ENCODE measurements at places on chromosomes 3 and 15.

DNA sequence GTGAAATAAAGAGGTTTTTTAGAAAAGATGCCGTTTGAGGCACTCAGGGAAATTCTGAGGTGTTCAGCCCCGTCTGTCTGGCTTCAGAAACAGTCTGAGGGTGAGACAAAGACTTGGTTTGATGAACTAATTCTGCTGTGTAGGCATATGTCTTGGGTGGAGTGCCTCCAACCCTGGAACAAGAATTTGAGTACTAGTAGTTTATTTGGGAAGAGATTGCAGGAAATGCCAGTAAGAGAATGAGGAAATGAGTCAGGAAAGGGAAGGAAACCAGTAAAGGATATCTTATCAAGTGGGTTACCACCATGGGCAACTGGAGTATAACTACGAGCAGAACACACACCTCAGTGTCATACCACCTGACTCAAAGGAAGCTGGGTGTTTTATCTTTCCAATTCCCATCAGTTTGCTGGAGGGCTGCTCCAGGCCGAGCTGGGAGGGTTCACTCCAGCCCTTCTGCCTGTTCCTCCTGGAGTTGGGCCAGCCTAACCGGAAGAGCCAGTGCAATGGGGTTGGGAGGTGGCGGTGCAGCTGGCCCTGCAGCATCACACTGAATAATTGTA, 75.3 kb downstream of the TGFBR2 start:
- no peak for DNase-seq

DNA sequence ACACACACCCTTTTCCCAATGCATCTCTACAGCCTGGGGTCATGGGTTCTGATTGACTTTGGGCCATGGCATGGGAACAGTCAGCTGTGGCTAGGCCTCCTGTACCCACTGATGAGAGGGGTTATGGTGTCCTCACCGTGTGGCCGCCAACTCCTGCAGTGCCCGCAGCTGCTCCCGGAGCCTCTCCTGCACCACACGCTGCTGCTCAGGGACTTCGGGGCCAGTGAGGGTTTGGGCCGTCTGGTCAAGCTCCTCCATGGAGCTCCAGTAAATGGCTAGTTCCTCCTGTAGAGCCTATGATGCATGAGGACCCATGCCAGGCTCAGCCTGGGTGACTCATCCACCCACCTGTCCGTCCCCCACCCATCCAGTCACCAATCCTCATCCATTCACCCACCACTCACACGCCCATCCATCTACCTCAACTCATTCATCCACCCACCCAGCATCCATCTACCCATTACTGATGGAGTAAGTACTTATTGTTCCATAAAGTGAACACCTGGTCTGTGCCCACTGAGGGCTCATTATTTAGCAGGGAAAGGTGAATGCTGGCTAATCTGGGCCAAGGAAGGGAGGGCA, 21.6 kb downstream of the SPTBN5 start:
- DNase-seq = no peak

DNA sequence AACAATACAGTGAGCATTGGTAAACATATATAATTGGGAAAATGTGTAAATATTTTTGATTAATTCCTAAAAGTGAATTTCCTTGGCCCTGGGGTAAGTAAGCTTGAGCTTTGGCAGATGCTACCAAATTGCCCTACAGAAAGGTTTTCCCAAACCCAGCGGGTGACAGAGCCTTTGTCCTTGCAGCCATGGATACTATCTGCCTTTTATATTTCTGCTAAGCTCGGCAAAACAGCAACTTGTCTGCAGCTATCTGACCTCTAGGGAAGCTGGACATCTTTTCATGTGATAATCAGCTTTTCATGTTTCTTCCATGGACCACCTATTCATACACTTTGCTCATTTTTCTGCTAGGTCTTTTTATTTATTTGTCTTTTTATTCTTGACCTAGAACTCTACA, 64.7 kb upstream of the SEC22A start:
- no peak for DNase-seq

DNA sequence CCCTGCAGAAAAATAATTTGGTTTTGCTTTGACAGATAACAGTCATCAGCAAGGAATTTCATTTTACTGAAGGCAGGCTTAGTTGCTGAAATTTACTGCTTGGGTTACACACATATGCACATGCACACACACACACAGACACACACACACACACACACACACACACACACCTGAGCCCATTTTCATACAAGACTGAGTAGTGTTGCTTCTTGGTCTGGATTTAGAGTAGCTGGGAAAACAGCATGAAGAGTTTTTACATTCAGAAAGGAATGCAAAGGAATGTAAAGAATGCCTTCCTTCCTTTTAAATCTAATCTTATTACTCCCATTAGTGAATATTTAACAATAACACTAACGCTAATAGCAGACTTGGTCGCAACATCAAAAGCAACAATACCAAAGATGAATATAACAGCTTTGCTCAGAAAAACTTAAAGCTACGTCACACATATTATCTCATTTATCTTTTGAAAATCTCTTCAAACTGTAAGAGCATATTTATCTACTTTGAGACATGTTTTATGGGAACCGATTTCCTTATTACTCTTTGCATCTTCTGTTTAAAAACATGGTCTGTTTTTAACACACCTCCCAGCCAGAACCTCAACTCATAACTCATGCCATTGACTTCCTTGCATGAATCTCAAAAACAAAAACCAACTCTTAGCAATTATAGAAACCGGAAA, 32.5 kb downstream of the RFTN1 start:
- no peak for DNase-seq

- DNase-seq = no peak
Measured at GRCh38 chr3:16119887-16120286, 54.6 kb upstream of the GALNT15 start.

GRCh38 chr3:141412936-141413354, 44.6 kb downstream of the ZBTB38 start:
- DNase-seq = peak; percentile 81

- no peak for DNase-seq
Measured at GRCh38 chr15:42106288-42106687, 11.9 kb upstream of the PLA2G4D start.

DNA sequence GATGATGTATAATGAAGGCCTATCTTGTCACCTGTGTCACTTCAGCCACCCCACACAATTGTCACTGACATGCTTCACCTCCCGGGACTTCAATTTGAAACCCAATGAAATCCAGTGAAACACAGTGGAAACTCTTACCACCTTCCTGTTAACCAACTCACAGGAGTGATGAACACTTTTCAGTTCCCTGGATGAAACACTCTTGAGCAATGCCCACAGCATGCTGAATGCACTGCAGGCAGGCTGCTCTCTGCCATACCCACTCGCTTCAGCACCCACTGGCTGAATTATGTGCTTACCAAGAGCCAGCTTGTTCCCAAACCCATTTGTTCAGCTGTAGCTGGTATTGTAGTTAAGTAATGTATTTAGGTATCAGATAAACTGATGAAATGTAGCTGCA, 47.0 kb downstream of the MAP2K1 start:
- no peak for DNase-seq

DNA sequence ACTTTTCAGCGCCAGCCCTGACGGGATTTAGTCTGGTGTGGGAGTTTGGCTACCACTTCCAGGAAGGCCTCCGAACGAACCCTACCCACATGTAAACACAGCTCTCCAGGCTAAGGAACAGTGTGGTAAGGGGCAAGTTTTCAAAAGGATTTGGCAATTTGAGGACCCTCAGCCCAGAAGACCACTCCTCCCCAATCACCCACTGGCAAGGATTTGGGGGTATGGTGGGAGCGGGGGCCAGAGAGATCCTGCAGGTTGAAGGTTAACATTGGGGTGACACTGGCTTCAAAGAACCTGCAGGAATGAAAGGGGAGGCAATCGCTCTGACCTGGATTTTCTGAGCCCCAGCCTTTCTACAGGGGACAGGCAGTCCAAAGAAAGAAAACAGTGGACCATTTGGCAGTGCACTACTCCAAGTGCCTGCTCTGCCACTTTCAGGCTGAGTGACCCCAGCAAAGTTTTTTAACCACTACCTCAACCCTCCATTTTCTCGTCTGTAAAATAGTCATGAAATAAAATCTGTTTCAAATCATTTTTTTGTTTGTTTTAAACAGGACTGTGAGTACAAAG, 34.5 kb downstream of the ZIC4 start:
- no peak for DNase-seq

Measured in brain (organoid and tissue), 16 donors.